ENCODE measurements at places on chromosomes 3 and 15.

GRCh38 chr3:39250116-39250747, 29.6 kb downstream of the CX3CR1 start:
- no peak for DNase-seq

GRCh38 chr3:158762701-158763100, 30.4 kb upstream of the RARRES1 start:
- no peak for DNase-seq

GRCh38 chr15:36826948-36827347, 247.5 kb downstream of the CDIN1 start:
- DNase-seq, result no peak

GRCh38 chr3:96991231-96991630, 176.8 kb downstream of the EPHA6 start:
- no peak for DNase-seq

- no peak for DNase-seq
Observed at GRCh38 chr15:51970132-51970817, 1.3 kb downstream of the LEO1 start.

- DNase-seq, result no peak
Observed at GRCh38 chr15:74787251-74788041, 5.6 kb downstream of the CSK start.

GRCh38 chr3:81650187-81650586, 111.3 kb downstream of the GBE1 start:
- no peak for DNase-seq

GRCh38 chr15:63135804-63136203, 14.1 kb downstream of the LACTB start:
- DNase-seq, result no peak

GRCh38 chr3:184259878-184260723, 1.3 kb downstream of the CAMK2N2 start:
- DNase-seq, result peak; percentile 50

- no peak for DNase-seq
Observed at GRCh38 chr3:49620728-49621127, 53.4 kb upstream of the APEH start.

DNA sequence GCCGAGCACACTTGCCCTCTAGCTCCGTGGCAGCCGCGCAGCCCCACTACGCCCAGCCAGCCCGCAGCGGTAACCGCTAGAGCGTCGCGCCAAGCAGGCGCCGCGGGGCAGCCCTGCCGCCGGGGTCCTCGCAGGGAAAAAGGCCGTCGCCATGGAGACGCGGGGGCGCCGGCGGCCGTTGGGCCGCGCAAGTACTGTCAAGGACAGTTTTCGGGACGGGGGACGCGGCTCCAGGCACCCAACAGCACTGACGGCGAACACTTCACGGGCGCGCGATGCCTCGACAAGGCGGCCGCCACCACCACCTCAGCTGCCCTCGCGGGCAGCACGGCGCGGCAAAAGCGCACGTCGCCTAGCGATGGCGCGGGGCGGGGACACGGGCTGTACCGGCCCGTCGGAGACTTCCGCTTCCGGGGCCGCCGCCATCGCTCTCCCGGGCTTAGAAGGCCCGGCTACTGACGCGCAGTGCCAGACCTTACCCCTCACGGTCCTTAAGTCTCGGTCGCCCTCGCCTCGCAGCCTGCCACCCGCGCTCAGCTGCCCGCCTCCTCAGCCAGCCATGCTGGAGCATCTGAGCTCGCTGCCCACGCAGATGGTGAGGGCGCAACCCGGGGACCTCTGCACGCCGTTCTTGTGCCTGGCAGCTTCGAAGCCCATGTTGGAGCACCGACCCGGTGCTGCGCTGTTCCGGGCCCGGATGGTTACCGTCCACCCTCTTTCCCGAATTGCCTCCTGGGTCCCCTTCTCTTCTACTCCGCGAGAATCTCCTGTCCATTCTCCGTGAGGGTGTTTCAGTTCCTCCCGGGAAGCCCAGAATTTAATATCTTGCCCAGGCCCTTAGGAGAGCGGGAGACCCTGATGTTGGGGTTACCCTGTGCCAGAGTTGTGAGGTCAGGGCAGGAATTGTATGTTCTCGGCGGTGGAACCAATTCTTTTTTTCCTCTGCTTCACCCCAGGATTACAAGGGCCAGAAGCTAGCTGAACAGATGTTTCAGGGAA, at the start of the genes GLT8D1 and SPCS1:
Gene GLT8D1 (minus strand): TSS at position 104 of the 999 bp plus-strand sequence. CDS start 5,331 bp downstream, outside the sequence.
Gene SPCS1 (plus strand): TSS at position 419 of the 999 bp plus-strand sequence. CDS start 141 bp downstream, at position 560.
- DNase-seq, result peak; percentile 100

DNA sequence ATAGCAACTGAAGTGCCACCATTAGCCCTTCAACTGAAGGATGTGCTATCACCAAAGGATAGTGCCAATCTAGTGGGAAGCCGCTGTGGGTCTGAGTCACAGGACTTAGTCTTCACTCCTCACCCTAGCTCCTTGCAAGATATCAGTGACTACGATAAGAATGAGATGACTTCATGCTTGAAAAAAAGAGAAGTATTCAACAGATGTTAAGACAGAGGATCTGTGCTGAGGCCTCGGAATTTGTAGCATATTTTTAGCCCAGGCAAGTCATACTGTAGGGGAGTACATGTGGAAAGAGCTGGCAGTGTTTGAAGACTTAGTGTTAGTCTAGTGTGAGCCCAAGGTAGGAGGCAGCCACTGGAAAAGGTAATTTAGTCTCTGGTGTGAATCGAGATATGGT, 270.7 kb upstream of the LRTM1 start:
- DNase-seq, result no peak
